RKO (cell line): ENCODE measurements at places on chromosomes 3 and 15.

DNA sequence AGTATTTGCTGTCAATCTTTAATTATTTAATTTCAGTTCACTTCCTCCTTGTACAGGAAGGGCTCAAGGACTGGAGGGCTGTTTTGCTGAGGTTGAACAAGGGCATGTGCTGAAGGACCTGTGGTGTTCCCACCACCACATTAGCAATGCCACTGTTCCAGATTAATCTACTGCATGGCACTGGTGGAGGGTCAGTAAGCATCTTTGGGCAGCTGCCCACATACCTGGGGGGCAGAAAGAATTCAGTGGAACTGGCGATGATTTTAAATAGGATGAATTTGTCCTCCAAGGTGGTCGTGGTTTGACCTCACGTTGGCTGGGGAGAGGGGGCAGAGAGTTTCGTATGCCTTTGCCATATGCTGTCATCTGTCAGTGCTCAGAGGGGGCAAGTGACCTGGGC lies 244.8 kb downstream of the TLE3 start:
- no peak for DNase-seq

DNA sequence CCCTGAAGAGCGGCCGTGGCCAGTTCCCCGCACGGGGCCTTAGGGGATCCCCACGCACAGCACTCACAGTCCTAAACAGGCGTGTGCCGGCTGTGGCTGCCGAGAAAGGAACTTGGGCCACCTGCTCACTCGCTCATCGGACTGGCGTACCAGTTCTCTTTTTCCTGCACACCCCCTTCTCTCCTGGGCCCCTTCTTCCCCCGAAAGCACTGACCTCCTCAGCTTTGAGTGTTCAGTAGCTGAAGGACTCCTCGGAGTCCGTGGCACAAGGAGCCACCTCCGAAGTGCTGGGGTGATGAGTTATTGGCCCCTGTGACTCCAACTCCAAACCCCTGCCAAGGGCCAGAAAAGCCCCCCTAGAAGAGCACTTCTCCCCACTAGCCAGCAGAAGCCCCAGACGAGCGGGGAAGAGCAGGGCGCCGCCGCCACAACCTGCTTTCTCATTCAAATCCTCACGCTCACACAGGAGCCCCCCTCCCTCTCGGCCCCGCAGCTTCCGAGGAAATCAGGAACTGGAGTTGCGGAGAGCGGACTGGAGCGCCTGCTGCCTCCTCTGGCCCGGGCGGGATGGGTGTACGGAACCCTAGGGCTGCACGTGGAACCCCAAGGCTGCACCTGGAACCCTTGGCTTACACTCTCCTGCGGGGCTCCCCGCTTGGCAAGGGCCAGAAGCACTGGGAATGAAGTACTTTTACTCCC lies at the start of gene PLCH1:
Gene PLCH1 (minus strand): TSS at position 446 of the 699 bp plus-strand sequence. CDS start 40,847 bp downstream, outside the sequence.
- DNase-seq: peak; percentile 82

DNA sequence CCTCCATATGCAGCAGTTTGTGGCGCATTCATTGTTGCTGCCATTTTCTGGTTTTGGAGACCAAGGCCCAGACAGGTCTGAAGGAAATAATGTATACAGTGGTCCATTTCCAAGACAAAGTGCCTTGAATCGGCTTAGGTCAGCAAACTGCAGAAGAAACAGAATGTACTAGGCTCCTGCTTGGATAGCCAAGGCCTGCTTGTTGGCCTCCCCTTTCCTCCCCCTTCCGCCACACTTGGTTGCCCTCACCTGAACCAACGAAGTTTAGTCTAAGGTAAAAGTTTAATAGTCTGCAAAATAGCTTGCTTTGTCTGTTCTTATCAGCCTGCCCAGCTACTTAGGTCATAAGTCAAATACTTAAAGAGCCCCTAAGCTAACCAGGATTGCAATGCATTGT lies 12.0 kb upstream of the RTP3 start:
- no peak for DNase-seq

GRCh38 chr15:65767895-65768294 lies 24.2 kb downstream of the DENND4A start:
- no peak for DNase-seq

DNA sequence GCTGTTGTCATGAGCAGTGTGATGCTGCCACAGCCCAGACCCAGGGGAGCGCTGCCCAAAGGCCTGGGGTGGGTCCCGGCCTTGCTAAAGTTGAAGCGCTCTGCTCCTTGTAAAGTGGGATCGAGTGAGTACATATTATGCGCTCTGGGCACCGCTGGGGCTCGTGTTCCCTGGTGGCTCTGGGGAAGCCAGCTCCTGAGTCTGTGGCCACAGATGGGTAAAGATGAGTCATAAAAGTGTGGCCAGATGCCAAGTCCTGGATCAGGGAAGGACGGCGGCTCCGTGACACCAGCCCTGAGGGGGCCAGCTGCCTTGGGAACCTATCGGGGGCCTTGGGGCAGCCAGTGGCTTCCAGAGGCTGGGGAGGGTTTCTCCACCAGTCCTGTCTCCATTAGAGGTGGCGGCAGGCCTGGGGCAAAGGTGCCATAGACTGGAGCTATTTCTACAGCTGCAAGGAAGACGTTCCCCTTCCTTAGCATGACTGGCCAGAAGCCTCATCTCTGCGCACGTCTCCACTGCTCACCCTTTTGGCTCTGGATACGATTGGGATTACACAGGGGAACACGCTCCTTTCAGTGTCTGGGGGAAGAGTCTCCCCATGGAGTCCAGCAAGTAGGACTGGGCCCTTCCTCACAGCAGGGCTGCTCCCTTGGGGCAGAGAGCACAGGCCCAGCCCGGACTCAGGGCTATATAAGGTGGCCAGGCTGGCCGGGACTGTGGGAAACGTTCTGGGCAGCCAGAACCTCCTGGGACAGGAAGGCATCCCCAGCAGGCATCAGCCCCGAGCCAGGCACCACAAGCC lies 1.2 kb upstream of the ITIH4 start:
- DNase-seq: peak; percentile 75

GRCh38 chr3:156985711-156986110 lies 159.6 kb downstream of the LEKR1 start:
- no peak for DNase-seq

DNA sequence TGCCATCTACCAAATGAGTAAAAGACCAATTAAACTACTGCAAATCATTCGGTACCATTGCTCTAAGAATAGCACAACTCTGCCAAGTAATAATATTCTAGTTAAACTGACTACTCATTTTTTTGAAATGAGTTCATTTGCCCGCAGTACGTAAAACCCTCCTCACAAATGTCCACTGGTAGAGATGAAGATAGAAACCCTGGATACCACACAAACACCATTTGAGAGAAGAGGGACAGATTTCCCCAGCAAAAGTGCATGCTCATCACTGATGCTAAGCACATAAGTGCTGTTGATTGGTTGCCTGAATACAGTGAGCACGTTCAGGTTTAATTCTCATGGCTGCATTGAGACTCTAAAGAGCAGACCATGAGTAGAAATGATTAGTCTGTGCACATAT lies 34.6 kb upstream of the SEMA6D start:
- no peak for DNase-seq

DNA sequence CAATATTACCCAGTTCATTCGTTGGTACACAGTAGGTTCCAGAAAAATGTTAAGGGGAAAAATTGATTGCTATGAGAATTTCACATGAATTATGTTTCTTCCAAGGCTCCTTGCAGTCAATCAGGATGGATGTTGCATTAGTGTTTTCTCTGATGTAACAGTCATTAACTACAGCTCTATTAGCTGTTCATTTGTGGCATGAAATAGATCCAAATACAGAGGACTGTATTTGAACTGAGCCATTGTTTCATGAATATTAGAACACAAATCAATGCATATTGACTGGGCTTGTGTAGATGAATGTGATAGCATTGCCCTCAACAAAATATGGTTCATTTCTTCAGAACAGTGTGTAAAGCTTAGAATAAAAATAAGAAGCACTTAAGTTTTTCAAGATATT lies 203.0 kb upstream of the SGO1 start:
- no peak for DNase-seq

DNA sequence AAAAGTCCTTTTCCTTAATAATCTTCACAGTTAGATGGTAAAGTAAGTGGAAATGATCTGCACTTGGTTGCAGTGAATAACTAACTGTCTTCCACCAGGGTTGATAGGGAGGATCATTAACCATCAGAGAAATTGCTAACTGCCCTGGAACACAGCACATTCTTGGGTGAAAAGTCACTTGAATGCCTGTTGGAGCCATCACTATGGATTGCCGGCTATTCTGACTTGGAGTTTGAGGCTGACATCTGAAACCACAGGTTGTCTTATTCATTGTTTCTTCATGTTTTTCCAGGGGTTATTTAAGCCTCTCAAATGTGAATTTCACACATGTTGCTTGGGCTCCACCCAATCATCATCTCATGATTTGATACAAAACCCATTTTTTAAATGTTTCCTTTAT lies 901.4 kb downstream of the MCTP2 start:
- DNase-seq: no peak

DNA sequence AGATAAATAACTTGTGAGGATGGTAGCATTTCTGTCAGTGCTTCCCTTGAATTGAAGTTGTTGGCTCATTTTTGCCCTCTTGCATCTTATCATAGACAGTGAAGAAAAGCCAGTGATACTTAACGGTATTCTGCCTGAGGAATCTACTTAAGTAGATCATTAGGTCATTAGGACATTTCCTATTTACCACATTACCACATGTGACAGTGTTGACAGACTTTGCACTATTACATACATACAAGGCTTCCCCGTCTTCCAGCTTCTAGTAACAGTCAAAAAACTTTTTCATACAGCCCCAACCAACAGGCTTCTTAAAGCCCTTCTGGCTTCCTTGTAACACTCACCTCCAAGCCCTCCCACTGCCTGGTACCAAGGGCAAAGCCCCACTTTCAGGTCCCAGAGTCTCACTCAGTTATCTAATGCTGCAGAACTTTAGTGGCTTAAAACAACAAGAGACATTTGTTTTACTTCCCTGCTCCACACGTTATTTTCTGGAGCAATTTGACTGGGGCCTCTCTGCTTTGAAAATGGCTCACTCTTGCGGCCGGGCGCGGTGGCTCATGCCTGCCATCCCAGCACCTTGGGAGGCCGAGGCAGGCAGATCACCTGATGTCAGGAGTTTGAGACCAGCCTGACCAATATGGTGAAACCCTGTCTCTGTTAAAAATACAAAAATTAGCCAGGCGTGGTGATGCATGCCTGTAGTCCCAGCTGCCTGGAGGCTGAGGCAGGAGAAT lies 40.0 kb downstream of the ASB7 start:
- DNase-seq: no peak

- no peak for DNase-seq
Measured at GRCh38 chr15:97944724-97945123, 15.8 kb upstream of the ARRDC4 start.
